ENCODE measurements at places on chromosomes 1 and 21. TPM values are rescaled to one million over a fixed set of nuclear protein-coding genes. Genes with fewer than 3 reads are reported as not detected.

DNA sequence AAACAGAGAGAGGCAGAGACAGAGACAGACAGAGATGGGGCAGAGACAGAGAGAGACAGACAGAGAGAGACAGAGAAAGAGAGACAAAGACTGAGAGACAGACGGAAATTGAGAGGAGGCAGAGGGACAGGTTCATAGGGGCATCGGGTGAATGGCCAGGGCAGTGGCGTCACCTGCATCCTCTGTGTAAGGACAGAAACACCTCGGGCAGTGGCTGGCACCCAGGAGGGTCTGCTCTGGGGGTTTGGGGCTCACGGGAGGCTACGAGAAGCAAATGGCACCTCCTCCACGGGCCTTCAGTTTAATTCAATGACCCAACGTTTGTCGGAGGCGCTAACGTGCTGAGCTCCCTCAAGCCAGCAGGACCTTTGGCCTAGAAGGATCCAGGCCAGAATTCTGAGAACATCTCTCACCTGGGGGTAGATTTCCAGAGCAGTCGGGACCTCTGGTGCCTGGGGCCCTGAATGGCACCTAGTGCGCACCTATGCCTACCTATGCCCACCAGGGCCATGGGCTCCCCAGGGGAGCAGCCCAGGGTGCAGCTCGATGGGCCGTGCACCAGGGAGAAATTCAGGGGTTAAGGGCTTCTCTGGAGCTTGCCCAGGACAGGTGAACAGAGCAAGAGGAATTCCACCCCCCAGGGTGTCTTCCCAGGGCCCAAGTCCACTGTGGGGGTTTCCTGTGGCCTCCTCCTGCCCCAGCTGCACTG, 20.6 kb upstream of the PTTG1IP start:
- no peaks in the 10 kb centered on the region for H3K36me3 ChIP-seq
- peak; percentile 10 for DNase-seq
- peaks cover 5% of the 10 kb centered on the region for H3K27me3 ChIP-seq
- H3K4me1 ChIP-seq, result peaks cover 2% of the 10 kb centered on the region
- H3K27ac ChIP-seq, result no peak overlapping the region

DNA sequence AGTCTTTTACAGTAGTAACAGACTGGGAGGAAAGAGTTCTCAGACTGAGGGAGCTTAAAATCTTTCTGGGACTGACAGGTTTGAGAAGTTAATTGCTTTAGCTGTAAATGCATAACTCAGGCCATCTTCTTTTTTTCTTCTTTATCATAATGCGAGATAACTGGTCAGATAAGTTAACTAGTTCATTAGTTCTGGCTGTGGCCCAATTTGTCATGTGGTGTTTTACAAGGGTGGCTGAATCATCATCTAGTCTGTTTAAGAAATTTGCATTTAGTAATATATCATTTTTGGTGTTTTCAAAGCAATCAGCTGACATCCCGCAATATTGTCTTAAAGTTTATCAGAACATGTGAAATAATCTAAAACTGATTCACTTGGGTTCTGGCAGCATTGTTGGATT, 14.0 kb downstream of the HSD3B2 start:
- DNase-seq, result no peak
- peaks cover 5% of the 10 kb centered on the region for H3K36me3 ChIP-seq
- no peaks in the 10 kb centered on the region for H3K4me1 ChIP-seq
- peaks cover 2% of the 10 kb centered on the region for H3K27me3 ChIP-seq
- no peak overlapping the region for H3K27ac ChIP-seq

DNA sequence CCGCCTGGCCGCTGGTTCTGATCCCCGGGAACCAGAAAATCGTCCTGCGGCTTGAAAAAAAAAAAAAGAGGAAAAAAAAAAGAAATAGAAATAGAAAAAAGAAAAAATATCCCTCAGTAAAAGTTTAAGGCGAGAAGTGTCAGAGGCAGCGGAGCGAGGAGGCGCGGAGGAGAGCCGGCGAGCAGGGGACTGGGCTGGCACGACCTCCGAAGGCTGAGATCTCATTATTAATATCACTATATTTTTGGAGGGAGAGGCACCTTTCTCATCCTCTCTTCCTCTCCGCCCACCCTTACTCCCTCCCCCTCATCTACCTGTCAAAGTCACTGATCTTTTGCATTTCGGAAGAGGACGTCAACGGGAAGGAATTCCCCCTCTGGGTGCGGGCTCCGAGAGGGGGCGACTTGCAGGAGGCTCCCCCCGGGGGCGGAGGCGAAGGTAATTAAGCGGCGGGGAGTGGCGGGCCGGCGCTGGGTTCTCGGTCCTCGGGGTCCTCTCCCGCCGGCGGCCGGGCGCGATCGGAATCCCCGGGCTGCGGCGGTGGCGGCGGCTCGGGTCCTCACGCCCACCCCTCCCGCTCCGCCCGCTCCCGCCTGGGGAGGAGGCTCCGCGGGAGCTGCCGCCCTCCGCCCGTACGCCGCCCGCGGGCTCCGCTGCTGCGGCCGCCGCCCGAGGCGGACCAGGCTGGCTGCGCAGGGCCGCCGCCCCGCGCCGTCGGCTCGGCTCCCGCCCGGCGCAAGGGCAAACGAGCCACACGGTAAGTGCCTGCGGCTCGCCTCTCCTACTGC, at the start of gene NTNG1:
Gene NTNG1 (plus strand): TSS at position 337 of the 788 bp plus-strand sequence.
- peak within 1 kb of the TSS; percentile 93 for H3K4me3 ChIP-seq
- DNase-seq, result peak; percentile 53
- H3K36me3 ChIP-seq, result no peaks in the 10 kb centered on the region
- peaks cover 2% of the 10 kb centered on the region for H3K27me3 ChIP-seq
- H3K4me1 ChIP-seq, result no peaks in the 10 kb centered on the region
- no peak within 1 kb of the TSS for H3K27ac ChIP-seq

DARS2 gene
- 17.0 TPM for total RNA-seq

GRCh38 chr1:8524627-8525157, 206.8 kb downstream of the SLC45A1 start:
- peaks cover 3% of the 10 kb centered on the region for H3K27me3 ChIP-seq
- peaks cover 25% of the 10 kb centered on the region for H3K4me1 ChIP-seq
- DNase-seq, result no peak
- no peak overlapping the region for H3K4me3 ChIP-seq

DNA sequence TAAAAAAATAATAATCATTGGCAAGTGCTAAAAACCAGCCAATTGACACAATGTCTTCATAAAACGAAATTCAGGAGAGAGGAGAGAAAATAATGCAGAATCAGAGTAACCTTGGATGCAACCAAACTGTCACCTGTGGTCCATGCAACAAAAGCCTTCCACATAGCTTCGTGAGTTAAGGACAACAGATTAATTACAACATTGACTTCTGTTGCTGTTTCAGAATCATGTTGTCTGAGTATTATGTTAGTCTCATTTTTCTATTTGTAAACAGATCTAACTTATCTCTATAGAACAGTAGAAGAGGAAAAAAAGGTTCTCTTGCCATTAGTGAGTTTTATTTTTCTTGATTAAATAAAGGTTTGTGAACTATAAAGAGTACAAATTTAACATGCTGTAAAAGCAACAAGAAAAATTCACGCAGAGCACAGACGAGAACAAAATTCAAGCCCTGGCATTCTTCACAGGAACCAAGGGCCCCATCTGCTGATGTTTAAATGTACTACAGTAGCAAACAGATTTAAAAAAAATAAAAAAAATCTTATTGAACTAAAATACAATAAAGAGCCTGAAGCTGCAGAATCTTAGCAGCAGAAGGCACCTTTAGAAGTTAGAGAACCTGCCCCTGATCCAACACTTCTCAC, 381.1 kb upstream of the PKN2 start:
- no peak overlapping the region for H3K27ac ChIP-seq
- H3K4me1 ChIP-seq, result no peaks in the 10 kb centered on the region
- no peak for DNase-seq
- H3K4me3 ChIP-seq, result no peak overlapping the region
- H3K27me3 ChIP-seq, result no peaks in the 10 kb centered on the region

DNA sequence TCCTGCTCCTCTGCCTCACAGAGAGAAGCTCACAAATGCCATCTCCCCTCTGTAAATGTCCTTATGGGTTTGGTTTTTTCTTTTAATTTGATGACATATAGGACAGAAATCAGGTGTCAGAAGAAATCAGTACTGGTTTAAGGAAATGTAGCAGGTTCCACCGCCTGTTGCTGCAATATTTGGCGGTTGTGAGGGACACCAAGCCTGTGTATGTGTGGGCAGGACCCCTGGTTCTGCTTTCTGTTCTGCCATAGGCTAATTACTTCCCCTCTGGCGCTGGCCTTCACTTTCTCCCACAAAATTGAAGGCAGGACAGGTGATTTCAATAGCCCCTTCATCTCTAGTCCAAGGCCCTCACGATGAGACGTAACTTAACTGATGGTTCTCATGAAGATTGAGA, 69.2 kb downstream of the PRDM2 start:
- H3K4me3 ChIP-seq, result no peak overlapping the region
- DNase-seq, result no peak
- no peaks in the 10 kb centered on the region for H3K36me3 ChIP-seq
- peaks cover 30% of the 10 kb centered on the region for H3K4me1 ChIP-seq

DNA sequence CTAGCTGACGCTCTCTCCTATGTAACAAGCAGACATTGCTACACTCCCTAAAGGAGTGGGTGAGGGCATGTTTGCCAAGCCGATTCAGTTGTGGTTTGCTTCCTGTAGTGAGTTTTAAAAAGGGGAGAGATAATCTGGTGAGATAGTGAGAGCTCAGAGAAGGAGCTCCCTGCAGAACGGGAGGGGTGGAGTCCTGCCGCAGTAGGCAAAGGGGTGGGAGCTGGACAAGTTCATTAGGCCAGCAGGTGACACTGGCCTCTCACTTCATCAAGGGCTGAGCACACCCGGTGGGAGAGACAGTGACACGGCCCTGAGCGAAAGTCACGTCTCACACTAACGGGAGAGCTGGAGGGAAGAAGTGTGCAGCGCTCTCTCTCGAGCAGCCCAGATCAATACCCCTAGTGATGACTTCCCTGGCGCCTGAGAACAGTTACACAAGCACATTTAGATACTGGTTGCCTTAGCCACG, 144.0 kb upstream of the CD34 start:
- H3K36me3 ChIP-seq, result no peaks in the 10 kb centered on the region
- no peak overlapping the region for H3K4me3 ChIP-seq
- H3K27me3 ChIP-seq, result peaks cover 4% of the 10 kb centered on the region
- H3K27ac ChIP-seq, result no peak overlapping the region

- H3K4me1 ChIP-seq, result no peaks in the 10 kb centered on the region
- H3K27ac ChIP-seq, result no peak overlapping the region
- no peaks in the 10 kb centered on the region for H3K36me3 ChIP-seq
- H3K27me3 ChIP-seq, result peaks cover 1% of the 10 kb centered on the region
Measured at GRCh38 chr1:157203166-157203565, 65.0 kb upstream of the ETV3 start.

DNA sequence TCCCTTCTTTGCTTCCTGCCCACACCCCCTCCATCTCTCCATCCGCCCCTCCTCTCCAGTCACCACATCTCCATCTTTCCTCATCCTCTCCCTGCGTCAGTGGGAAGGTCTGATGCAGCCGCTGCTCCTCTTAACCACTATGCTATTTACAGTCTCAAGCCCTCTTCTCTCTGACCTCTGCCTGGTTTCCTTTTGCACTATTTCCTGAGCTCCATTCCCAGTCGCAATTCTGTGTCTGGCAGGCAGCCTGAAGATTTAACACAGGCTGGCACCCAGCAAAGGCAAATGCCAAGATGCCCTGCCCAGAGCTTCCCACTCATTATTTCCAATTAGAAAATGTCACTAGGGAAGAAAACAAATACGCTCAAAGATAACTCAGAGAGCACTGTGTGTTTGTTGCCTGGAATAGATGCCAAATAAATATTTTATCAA, 89.6 kb upstream of the LPGAT1 start:
- no peak overlapping the region for H3K4me3 ChIP-seq
- H3K4me1 ChIP-seq, result peaks cover 5% of the 10 kb centered on the region
- H3K36me3 ChIP-seq, result no peaks in the 10 kb centered on the region
- no peak for DNase-seq

- H3K27me3 ChIP-seq, result peaks cover 8% of the 10 kb centered on the region
- H3K36me3 ChIP-seq, result no peaks in the 10 kb centered on the region
- DNase-seq, result no peak
- no peak overlapping the region for H3K4me3 ChIP-seq
Measured at GRCh38 chr1:53315046-53315445, 12.8 kb downstream of the LRP8 start.

TMPRSS2 gene
- total RNA-seq, result not detected

PRKAA2 gene
- total RNA-seq, result 1.3 TPM

DNA sequence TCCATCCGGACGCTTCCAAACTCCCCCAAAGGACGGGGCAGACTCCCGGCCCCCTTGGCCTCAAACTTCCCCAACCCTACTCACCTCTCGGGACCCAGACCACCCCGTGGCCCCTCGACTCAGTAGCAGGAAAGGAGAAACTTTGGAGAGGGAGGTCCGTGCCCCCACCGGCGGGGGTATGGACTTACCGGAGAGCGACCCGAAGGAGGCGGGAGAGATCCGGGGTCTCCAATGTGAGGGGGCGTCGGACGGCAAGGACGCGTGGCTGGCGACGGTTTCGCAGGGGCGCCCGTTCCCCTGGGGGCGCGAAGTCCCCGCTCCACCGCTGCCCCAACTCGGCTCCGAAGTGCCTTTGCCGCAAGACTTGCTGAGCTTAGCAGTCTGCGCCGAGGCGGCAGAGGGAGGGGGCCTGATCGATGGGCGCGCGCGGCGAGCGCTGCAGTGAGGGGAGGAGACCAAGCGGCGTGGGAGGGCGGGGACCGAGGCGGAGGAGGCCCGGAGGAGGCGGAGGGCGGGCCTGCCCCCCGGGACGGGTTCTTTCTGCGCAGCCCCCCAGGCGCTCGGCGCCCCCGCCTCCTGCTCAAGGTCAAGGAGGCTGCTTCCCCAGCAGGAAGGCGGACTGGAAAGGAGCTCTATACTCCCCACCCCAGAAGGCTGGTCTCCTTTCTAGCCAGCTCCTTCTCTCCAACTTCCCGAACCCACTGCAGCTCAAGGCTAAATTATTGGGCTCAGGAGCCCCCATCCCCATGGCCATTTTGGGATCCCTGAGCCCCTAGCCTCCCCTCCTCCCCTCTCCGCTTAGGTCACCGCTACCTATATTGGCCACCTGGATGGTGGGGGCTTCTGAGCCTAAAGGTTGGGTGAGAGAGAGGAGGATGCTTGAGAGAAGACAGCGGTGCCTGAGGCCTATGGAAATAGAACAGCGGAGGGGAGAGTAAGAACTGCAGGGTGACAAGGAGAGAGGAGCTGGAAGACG, at the start of gene SYT2:
Gene SYT2 (minus strand): TSS at position 385 of the 976 bp plus-strand sequence. CDS start 104,682 bp downstream, outside the sequence.
- peak within 1 kb of the TSS; percentile 74 for H3K4me3 ChIP-seq
- peak; percentile 89 for DNase-seq
- no peaks in the 10 kb centered on the region for H3K36me3 ChIP-seq
- H3K27me3 ChIP-seq, result peaks cover 5% of the 10 kb centered on the region

DNA sequence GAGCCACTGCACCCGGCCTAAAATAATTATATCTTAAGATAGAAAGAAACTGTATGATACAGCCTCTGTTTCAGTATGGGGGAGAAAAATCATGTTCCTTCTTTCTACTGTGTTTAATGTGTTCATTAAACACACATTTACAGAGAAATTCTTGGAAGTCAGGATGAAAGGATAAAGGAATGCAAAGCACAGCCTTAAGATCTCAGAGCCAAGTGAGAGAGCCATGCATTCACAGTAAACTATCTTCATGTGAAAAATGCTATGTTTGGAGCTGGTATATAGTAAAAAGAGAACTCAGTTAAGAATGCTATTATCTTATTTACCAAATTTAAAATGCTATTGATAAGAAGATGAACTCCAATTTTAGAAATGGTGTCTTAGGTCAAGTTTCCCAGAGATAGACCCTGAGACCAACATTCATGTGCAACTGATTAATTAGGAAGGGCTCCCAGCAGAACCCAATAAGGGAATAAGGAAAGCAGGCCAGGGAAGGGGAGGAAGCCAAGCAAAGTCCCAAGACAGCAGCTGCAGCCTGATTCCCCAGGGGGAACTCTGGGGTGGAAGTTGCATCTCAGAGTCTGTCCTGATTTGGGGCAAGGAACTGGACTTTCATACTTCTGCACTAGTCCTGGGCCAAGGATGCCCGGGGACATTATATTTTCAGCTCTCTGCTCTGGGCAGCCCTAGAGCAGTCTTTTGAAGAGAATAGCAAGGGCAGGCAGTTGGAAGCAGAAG, 130.0 kb upstream of the ZNF648 start:
- no peaks in the 10 kb centered on the region for H3K4me1 ChIP-seq
- H3K36me3 ChIP-seq, result no peaks in the 10 kb centered on the region
- no peak for DNase-seq
- no peak overlapping the region for H3K4me3 ChIP-seq
- no peak overlapping the region for H3K27ac ChIP-seq

SCAMP3 gene
- total RNA-seq, result 65.8 TPM

Data from glutamatergic neuron (in vitro differentiated cells).